ENCODE measurements at places on chromosomes 12 and 14. TPM values are rescaled to one million over a fixed set of nuclear protein-coding genes. Genes with fewer than 3 reads are reported as not detected.

The RTN1 gene
- not detected for total RNA-seq

The PLXNC1 gene
- total RNA-seq = 26.4 TPM

The RFX4 gene
- total RNA-seq = not detected

- no peak for DNase-seq
Observed at GRCh38 chr12:99042226-99042625, 397.1 kb downstream of the APAF1 start.

DNA sequence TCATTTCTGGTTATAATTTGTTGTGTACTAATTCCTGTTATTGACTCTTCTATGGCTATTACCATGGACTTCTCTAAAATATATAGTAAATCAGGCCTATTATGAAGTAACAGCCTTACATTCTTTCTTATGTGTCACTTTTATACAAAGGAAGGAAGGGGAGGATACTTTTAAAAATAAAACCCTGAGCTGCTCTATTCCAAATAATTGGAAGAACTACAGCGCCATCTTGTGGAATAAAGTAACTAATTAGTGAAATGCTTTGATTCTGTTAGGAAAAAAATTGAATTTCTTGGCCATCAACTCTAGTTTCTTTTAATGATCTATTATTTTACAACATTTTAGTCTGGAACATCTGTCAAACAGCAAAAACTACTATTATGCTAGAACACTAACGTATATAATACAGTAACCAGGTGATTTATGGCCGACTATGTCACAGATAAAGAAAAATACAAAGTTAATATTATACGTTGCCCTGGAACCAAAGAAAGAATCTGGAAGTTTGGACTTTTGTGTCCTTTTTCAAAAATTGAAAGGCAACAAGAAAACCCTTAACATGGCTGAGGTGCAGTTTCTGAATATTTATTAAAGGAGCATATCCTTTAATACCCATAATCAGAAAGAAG lies 55.0 kb upstream of the NELL2 start:
- DNase-seq = peak; percentile 67

DNA sequence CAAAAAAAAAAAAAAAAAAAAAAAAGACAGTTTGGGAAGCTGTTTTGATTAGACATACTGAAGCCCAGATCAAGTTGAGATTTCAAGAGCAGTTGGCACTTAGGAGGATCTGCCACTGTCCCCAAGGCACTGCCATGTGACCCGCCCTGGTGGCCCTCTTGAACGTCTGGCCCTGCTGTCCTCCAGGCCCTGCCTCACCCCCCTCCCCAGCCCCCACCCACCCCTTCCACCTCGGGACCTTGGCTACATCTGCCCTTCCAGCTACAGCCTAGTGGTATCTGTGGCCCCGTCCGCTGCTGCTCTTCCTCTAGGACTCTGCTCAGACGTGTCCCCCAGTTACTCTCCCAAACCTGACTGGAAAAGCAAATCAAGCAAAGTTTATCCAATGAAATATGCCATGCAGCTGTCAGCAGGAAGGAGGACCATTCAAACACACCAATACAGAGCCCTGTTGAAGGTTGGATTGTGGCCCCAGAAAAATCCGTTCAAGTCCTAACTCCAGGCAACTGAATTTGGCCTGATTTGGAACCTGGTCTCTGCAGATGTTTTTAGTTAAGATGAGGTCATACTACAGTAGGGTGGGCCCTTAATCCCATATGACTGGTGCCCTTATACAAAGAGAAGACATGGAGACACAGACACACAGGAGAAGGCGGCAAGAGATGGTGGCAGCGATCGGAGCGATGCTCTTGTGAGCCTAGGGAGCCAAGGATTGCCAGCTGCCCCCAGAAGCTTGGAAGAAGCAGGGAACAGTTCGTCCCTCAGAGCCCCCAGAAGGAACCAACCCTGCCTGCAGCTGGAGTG lies 17.7 kb downstream of the SLC25A29 start:
- DNase-seq = no peak

DNA sequence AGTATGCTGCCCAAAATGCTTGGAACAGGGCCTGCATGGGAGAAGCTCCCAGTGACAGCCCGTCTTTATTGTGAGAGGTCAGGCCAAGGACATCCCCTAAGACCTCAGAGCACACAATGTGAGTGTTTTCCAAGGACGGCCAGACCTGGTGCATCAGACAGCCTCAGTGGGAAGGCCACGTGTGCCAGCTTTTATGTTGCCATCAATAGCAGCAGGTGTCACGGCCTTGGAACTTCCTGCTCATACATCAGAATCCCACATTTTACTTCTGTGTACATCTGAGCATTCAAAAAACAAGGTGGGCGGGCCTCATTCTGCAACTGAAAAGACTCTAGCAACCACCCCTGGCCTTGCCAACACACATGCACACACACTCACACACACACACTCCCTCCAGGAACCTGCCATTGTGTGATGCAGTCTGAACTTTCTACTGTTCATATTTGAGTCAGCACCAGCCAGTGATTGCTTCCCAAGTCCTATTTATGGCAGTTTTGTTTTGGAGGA lies 753.1 kb upstream of the TBX3 start:
- no peak for DNase-seq

DNA sequence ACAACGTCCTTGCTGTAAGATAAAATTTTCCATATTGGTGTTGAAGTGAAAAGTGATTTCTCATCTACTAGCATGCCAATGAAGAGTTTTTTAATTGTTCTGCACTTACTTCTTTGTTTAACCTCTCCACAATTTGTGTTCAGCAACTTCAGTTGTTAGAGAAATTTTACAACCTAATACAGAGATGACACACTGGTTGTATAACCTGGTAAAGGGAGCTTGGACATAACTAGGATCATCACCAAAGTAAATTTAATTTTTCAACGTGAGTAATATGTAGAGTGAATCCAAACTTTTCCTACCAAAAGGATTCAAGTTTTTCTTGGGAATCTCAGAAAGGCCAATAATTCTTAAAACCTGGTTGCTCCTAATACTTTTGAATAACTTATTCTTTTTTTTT lies 13.4 kb upstream of the TAS2R43 start:
- DNase-seq = no peak

- DNase-seq = no peak
Observed at GRCh38 chr14:77605392-77605972, 11.0 kb downstream of the SPTLC2 start.

- DNase-seq = no peak
Observed at GRCh38 chr12:124870515-124870914, 6.9 kb upstream of the SCARB1 start.

Data from CD4-positive, alpha-beta memory T cell (primary cell).